NCI-H2171 (cell line): ENCODE measurements at places on chromosomes 5 and 9.

DNA sequence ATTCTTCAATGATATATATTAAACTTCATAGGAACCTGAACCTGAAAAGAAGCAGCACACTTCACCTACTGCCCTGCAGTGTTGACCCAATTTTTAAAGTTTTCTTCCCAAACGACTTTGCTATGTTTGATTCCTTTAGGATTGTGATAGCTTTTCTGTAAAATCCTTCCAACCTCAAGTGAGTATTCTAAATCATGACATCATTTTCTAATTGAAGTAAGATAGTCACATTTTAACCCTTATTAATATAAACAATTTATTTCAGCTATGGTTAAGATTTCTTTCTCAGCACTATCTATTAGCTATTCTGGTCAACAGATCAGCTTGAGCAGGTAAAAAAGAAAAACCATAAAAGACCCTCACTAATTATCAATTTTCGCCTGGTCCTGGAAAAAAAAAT is 162.0 kb downstream of the SMARCA2 start:
- DNase-seq: no peak

GRCh38 chr5:108380531-108381349 is 1.2 kb downstream of the FBXL17 start:
- peak; percentile 35 for DNase-seq

- DNase-seq: no peak
Observed at GRCh38 chr5:173857234-173857633, 30.9 kb upstream of the CPEB4 start.

- DNase-seq: no peak
Observed at GRCh38 chr5:76099286-76099702, 16.1 kb downstream of the SV2C start.

DNA sequence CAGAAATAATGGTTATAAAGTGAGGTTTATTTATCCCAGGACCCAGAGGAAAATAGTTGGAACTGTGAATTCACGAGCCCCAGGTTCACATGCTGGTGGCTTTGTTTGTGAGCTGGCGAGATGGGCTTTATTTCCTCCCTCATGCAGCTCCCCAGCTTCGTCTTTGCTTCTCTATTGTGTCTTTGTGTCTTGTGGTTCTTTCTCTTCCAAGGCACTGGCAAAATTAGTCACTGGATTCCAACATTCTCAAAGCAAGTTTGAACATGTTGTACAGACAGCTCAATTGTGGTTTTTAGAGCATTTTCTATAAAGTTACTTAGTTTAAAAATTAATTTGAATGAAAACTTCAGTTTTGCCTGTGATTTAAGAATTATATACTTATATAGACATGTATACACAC is 7.2 kb downstream of the NDUFS6 start:
- DNase-seq: no peak

DNA sequence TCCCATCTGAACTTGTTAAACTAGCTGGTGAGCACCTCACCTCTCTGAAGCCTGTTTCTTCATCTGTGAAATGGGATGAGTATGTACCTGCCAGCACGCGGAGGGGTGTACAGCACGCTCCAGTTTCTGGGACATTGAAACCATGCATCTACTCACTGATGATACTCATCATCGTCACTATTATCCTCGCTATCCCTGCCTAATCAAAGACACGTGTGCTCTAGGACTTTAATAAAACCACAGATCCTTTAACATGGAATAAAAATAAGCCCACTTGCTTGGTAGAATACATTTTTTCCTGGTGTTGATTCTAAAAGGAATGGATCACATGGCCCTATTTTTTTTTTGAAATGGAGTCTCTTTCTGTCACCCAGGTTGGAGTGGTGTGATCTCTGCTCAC is 37.3 kb upstream of the POMT1 start:
- no peak for DNase-seq

DNA sequence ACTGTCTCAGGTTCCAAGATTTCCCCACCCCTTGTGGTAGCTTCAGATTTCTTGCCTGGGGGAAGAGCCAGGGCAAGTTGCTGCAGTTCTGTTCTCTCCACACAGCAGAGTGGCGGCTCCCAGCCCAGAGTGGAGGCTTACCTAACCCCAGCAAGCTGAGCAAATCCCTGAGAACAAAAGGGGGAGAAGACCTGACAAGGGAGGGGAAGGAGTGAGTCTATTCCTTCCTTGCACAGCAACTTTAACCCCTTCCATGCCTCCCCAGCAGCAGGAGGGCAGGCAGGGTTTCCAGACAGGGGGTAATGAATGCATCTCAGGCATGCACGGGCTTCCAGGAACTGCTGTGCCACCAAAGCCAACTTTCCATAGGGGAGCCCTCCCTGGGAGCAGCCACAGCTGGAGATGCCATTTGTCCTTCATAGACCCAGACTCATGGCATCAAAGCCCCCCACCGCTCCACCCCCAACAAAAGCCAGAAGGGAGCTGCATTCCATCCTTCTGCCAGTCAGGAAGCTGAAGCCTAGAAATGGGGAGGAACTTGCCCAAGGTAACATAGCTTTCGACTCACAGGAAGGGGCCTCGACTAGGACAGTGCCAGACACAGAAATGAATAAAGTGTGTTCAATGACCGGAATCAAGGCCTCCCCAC is 28.8 kb upstream of the FAT2 start:
- DNase-seq: no peak

DNA sequence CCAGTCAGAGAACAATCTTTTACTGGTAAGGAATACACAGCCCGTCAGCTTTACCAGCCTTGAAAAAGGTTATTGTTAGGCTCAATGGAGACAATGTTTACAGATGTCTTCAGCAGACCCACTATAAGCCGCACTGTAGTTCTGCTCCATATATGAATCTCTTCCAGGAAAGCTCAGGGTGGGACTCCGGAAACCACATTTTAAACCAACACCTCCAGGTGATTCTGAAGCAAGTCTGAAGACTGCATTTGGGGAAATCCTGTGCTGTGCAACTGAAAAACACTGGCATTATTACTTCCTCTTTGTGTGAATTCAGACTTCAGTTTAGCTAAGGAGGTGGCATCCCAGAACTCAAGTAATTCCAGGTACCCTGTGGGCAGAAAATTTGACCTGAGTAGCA is 3.5 kb downstream of the GZMK start:
- DNase-seq: no peak

GRCh38 chr9:89639367-89639795 is 34.6 kb downstream of the GADD45G start:
- no peak for DNase-seq

DNA sequence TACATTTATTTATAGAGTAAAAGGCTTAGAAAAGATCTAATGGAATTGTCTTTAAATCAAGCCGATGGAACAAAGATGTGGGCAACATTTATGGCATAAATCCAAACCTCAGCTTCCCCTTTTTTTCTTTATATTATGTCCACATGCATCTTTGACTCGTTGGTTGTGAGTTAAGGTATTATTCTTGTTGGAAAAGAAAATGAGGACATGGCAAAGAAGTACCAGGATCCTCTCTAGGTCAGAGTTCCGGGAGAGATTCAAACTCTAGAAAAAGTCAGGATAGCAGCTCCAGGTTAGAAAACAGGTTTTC is 508 bp upstream of the NME5 start:
- DNase-seq: no peak

DNA sequence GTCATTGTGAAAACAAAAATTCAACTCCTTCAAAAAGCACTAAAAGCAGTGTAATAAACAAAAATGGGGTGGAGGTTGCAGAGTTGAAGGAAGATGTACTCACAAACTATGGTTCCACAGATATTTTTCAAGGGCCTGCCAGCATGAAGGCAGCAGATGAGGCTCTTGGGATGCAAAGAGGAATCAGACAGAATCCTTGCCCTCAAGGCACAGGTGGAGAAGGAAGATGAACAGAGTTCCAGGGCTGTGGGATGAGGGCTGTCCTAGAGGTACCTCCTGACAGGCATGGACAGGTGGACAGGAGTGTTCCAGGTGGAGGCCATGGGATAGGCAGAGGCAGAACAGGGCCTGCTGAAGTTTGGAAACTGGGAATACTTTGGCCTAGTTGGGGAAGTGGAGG is 140.5 kb upstream of the ANKH start:
- DNase-seq: no peak

DNA sequence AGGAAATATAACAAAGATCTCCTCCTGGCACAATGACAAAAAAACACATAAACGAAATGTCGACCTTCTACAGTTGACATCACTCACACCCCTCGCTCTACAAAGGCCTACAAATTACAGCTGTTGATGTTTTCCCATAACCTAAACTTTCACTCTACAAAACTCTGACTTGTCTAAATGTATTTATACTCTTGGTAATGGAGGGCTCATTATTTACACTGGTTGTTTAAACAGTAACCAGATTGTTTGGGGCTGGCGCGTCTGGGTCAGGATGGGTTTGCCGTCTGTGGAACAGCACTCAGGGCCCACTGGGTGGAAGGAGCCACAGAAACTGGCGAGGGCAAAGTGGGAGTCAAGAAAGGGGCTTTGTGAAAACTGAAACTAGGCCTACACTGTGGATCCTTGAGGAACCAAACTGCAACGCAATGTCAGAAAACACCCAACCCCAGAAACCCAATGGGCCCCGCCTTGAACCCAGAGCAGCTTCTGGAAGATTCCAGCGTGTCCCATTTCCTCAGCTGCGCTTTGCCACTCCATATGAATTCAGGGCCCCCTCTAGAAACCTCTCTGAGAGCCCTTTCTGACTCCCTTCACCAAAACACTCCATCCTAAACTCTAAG is 136.7 kb downstream of the ROR2 start:
- DNase-seq: no peak

GRCh38 chr9:116686693-116687073 is 422 bp upstream of the TRIM32 start:
- no peak for DNase-seq

GRCh38 chr9:68999393-69000105 is 14.4 kb downstream of the PRKACG start:
- peak; percentile 28 for DNase-seq

- no peak for DNase-seq
Observed at GRCh38 chr5:122101636-122102285, 23.7 kb upstream of the LOX start.
